Sigmoid colon (tissue), 7 donors: ENCODE measurements at places on chromosomes 2 and 18. TPM values are rescaled to one million over a fixed set of nuclear protein-coding genes. Genes with fewer than 3 reads are reported as not detected.

DNA sequence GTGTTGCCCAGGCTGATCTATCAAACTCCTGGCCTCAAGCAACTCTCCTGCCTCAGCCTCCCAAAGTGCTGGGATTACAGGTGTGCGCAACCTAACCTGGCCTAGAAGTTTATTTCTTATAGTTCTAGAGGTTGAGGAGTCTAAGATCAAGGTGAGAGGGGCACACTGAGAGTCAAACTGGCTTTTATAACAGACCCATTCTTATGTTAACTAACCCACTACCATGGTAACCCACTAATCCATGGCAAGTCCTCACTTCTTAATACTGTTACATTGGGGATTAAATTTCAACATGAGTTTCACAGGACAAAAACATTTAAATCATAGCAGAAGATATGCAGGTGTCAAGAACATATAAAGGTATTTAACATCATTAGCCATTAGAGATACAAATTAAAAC lies 50.6 kb downstream of the MDH1 start:
- DNase-seq, result no peak

DNA sequence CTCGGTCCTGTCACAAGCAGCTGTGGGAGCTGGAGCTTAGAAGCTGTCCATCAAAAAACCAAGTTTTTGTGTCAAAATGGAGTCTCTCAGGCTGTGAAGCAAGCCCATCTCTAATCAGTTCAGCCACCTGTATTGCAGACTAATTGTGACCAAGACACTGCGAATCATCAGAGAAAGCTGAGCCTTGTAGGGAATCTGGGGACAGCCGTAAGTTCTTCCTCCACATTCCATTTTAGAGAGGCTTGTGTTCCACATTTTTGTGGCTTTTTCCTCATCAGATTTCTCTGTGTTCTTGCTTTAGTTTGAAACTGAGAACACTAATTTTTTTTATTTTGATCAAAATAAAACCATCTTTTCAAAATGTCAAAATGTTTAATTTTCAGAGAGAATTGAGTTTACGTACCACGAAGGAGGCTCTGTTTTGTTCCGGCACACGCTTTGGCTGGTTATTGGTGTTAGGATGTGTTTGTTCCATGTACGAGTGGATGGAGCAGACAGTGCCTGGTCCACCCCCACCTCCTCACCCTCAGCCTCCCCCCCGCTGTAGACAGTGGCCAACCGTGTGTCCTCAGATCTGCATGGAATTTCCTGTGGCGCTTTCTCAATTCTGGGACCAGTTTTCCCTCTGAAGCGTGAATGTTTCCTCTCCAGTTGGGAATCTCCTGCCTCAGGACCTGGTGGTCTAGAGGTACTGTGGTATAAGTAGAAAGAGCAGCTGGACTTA lies 140.8 kb downstream of the AGAP1 start:
- DNase-seq, result no peak

DNA sequence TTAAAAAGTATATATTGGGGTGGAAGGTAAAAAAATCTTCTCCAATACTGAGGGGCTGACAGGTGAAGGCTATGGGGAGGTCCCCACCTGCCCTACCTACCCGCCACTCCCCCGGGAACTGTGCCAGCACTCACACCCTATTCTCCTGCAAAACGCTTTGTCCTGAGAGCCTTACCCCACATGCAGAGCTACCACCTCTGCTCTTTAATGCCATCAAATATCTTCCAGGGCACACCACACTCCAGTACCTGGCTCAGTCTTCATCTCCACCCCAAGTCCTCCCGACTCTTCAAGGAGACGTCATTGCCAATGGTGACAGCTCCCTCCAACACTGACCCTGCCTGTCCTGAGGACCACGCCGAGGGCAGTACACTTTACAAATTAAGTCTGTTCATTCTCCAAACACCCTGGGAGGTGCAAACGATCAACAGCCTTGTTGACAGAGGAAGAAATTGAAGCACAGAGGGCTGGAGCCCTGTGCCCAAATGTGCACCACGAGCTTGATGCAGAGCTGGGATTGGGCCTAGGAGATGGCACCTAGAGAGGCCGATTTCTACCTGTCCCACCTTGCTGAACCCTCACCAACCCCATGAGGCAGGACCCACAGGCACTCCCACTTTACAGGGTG lies 6.0 kb upstream of the GPR55 start:
- peak; percentile 25 for DNase-seq

DNA sequence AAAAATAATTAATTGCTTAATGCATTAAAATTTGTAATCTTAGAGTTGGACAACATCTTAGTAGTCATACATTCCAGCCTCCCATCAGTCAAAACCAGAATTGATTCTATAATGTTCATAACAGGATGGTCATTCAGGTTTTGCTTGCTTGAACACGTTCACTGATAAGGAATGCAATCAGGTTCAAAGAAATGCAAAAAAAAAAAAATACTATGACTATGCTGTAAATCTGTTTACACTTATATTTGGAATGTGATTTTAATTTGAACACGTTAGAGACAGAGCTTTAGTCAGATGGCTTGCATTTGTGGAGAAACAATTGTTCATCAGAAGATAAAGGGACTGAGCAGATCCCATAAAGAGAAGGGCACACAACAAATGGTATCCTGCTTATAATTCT lies 131.3 kb upstream of the UNC80 start:
- no peak for DNase-seq

DNA sequence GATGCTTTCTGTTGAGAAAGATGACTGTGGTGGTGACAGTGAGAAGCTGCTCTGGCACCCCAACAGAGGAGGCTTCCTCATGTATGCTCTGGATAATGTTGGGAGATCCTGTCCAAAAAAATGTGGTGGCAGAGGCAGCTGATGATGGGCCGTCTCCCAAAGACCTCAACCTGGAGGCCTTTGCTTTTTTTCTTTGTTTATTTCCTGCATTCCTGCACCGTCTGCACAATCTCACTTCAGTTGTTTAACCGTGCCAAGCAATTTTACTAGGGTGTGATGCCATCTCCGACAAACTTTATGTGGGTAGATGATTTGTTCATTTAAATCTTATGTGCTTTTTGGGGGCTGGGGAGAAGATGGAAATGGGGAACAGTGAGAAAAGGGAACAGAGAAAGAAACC lies 62.2 kb upstream of the IGFBP5 start:
- peak; percentile 82 for DNase-seq

MROH2A gene
- total RNA-seq, result not detected

- DNase-seq, result peak; percentile 40
These were observed 34.8 kb upstream of the TAF1B start for GRCh38 chr2:9808334-9809063.

TNFRSF11A gene
- total RNA-seq, result 2.1 TPM

LOXL3 gene
- total RNA-seq, result 7.9 TPM

GALR1 gene
- 0.54 TPM for total RNA-seq

DNA sequence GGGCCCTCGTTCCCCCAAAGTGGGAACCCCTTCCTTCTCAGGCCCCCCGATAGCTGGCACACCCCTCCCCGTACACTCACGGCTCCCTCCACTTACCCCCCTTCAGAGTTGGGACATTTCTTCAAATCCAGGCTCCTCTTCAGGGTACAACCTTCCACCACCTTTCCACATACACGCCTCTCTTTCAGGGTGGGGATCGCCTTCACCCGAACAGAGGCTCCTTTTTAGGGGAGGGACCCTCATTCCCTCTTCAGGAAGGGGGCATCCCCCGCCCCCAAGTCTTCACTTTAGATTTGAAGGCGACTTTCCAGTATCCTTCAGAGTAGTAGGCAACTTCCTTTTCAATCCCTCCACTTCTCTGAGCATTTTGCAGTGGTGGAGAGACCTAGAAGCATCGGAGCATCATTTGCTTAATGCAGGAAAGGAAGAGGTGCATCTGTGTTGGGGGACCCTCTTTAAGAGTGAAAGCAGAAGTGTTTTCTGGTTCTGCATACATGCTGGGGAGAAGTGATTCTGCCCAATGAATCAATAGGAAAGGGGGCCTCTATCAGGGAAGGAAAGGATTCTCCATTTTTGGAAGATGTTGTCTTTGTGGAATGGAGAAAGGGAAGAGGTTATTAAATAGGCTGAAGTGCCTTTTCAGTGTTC lies 845 bp downstream of the EML4 start:
- no peak for DNase-seq

MRPL33 gene
- total RNA-seq, result 193 TPM

COQ10B gene
- 39.0 TPM for total RNA-seq
